ENCODE measurements at places on chromosomes 16 and 17.

DNA sequence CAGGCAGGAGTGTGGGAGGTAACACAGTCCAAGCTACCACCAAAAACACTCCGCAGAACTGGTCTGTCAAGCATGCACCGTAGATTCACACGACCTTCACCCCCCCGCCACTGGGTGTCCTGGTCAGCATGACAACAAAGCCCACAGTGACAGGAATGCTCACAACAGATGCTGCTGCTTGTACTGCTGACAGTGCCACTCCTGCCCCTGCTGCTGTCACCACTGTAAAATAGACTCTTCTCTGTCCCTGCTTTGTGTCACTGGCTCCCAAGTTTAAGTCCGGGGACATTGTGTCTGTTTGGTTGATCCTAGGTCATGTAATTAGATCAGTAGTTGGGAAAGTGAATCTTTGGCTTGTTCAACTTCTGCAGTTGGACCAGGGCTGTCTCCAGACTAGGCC lies 7.0 kb upstream of the ODF4 start:
- no peak for DNase-seq

GRCh38 chr16:9258423-9259051 lies 167.1 kb downstream of the HAPSTR1 start:
- DNase-seq = peak; percentile 45

DNA sequence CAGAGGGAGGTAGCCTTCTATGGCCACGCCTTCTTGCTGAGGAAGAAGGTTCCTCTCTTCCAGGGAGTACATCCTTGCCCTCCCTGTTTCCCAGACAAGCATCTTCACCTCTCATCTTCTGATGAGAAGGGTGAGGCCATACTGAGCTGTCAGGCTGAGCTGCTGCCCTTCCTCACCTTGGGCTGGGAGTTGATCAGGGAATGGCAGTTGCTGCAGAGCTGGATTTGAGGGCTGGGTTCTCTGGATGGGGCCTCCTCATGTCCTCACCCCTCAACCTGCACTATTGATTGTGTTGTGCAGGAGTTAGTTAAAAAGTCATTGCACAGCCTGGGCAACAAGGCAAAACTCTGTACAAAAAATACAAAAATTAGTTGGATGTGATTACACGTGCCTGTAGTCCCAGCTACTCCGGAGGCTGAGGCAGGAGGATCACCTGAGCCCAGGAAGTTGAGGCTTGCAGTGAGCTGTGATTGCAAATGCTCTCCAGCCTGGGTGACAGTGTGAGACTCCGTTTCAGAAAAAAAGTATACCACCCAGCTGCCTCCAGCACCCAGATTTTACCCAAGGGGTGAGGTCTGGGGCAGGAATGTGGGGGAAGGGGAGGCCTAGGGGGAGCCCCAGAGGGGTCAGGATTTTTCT lies 2.0 kb downstream of the ERBB2 start:
- DNase-seq = no peak

DNA sequence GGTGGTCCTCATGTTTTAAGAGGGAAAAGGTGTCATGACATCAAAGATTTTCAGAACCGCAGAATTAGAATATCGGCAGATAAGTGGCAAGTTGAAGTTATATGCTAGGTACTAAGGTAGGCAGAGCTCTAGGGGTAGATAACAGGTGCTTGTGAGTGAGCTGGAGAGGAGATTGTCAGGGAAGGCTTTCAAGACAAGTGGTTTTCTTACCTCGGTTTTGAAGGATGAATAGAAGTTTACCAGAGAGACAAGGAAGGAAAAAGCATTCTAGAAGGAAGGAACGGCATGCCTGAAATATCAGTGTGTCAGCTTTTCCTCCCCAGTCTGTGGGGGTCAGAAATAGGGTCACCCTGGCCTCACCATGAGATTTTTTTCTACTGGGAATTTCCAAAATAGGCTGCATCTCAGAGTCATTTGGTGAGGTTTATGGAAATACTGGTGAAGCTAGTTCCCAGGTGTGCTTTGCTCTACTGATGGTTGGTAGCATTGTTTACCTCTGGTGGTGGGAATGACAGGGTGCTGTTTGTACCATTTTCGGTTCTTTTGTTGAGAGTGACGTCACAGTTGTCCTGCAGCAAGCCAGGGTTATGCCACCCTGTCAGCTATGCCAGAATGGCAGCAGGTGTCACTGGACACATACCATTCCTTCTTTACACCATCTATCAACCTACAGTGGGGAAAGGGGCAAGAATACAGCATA lies 112.5 kb downstream of the MSI2 start:
- DNase-seq = no peak

DNA sequence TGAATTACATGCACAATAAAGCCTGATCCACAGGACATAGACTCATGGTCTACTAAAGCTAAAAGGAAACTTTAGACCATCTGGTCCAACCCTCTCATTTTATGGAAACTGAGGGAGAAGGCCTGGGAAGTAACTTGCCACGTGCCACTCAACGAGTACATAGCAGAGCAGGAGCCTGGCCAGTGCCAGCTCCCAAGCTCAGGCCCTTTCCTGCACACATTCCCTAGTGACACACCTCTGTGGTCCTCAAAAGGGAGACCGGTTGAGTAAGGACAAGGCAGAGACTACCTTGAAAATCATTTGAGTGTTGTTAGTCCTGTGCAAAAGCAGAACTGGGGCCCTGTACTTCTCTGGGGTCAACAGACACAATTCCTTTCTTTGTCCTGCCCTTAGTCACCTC lies 2.8 kb downstream of the CCL4L2 start:
- DNase-seq = no peak

DNA sequence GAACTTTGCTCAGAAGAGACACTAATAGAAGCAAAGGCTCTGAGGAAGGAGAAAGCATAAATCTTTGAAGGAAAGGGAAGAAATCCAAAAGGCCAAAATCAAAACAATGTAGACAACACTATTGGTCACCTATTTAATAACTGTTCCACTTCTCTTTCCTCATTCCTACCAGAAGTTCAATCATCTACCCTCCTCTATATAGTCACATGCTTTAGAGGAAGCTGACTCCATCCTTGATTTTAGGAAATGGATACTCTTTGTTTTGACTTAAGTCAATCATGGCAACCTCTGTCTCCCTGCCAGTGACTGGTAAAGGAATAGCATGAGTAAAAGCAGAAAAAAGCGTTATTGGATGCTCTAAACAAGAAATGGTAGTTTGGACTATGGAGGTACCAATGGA lies 7.3 kb downstream of the BRIP1 start:
- no peak for DNase-seq

Data from ELR (cell line).